ENCODE measurements at places on chromosomes 12 and 14.
A peak's percentile ranks its signal among the peaks of the same experiment; 100 is the strongest.

DNA sequence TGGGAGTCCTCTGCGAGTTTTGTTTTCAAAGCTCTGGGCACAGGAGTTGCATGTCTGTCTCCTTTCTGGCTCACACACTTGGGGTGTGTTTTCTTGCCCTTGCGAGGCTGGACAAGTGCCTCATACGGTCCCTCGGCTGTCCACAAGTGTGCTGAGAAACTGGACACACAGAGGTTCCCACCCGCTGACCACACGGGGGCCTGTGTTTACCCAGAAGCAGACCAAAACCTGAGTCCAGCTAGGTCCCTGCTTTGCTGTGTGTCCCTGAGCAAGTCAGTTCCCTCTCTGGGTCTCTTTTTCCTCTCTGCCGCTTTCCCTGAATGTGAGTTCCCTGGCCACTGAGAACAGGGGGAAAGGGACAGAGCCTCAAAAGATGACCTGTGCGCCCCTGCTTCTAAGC is 678 bp upstream of the OAS2 start:
- DNase-seq = no peak

DNA sequence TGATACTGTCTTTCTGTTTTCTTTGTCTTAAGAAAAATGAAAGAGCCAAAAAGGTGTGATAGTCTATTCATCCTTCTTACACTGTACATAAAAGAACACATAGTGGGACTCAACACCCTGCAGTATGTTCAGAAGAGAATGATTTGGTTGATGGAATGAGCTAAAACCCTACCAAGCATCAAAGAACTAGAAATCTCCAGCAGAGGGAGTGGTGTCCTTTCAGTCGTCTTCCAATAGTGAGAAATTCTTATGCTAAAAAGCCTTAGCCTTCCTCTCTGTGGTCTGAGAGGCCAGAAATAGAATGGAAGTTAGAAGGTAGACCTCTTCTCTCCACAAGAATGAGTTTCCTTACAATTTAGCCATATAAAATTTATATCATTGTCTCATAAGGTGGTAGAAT is 393.4 kb upstream of the SEL1L start:
- DNase-seq = no peak

DNA sequence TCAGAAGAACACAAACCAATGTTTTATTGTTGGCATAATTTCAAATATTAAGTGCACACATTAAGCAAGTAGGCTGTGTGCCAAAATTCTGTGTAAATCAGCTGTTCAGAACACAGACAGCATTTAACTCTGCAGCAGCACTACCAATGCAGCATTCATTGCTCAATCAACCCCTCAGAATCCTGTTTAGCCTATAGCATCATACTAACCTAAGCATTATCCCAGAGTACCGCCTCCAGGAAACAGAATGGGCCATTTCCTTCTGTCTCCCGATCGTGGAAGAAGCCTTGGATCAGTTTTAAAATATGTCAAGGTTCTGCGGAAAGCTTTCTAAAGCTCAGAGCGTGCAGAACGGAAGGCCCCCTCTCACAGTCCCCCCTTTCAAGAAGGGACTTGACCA is 3.3 kb downstream of the IL26 start:
- no peak for DNase-seq

DNA sequence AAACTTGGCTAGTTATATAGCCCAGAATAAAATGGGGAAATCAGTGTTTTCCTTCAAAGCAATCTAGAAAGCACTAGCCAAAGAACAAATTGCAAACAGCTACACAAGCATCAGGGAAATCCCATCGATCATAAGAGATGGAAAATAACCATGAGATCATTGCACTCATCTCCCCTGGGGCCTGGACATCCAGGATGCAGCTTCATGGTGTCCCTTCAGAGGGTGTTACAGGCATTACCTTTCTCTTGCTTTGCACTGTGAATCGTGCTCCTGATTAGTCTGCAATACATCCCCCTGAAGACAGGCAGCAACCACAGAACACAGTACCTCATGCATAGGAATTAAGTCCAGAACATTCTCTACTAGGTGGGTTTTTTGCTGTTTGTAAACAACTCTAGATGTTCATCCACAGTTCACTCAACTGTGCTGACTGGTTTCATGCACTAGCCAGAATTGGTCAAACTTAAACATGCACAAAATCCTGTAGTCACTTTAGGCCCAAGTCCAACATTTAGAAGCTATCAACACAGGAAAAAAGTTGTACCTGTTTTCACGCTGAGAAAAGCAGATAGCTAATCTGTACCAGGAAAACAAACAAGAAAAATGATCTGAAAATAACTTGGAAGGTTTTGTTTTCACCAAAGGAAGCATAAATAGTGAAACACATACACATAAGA is 120.1 kb downstream of the ZFP36L1 start:
- DNase-seq = no peak

DNA sequence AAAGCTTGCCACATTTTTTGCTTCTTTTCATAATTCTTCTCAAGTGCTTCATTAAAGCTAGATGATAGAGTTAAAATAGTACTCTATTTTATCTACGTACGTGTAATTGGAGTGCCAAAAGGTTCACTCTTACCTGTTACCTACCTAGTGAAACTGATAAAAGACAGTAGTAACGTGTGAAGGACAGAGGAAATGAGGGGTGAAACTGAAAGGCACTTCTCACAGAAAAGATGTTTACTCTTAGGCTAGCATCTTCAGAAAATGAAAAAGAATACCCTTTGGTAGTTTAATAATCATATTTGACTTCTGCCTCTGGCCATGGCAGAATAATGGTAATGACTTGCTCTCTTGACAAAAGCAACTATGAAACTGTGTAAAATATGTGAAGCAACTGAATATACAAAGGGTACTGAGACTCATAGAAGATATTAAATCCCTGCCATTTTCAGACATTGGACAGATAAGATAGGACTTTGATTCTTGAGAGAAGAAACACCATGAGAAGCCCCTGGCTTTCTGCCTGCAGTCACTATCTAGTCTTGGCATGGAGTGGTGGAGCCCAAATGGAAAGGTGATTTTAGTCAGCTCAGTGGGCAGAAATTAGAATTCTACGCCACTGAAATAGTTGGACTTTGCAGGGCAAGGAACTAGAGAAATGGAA is 6.3 kb upstream of the EVL start:
- DNase-seq = no peak

- no peak for DNase-seq
Observed at GRCh38 chr14:92585981-92586937, 72.7 kb downstream of the RIN3 start.

DNA sequence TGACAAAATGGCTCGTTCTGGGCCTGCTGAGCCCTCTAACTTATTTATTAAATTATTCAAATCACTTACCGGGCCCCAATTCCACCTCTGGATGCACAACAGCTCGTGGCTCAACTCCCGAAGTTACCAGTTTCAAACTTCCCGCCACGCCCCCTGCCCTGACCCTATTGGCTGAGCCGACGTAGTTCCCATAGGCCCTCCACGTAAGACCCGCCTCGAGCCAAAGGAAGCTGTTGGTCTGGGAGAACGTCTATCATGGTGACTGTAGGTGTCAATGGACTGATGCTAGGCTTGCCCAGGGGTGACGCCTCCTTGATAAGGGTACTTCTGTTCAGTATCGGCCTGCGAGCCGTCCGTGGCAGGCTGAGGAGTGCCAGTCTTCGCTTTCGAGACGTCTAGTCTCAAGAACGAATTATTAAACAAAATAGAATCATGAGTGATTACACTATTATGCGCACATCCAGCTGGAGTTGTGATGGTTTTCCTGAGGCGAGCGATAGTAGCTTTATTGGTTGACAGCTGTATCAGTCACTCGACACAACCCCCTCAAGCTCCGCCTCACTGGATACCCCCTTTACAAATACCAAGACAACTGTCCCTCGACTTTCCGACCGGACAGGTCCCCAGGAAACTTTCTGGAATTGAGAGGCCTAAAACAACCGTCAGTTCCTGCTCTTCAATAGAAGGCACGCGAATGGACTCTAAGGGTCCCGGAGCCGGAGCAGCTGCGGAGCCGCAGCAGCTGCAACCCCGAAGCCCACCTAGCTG is at the start of gene CDCA3:
Gene CDCA3 (minus strand): TSS at position 134 of the 768 bp plus-strand sequence. CDS start 334 bp downstream, outside the sequence.
- peak; percentile 89 for DNase-seq

DNA sequence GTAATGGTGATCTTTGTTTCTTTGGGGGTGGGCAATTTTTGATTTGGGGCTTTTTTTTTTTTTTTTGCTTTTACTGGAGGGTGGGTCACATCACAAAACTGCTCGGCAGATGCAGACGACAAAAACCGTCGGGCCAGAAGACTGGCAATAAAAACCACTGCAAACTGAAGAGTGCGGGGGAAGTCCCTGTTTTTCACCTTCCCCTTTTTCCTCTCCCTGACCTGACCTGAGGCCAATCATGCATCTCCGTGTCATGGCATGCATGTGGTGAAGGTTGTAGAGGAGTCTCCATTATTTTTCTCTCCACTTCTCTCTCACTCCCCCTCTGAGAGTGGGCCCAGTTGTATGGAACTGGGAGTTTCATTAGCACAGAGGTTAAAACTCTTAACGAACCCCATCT is 57.5 kb downstream of the AP5M1 start:
- no peak for DNase-seq

- no peak for DNase-seq
Observed at GRCh38 chr12:53550595-53550994, 43.3 kb upstream of the NPFF start.

DNA sequence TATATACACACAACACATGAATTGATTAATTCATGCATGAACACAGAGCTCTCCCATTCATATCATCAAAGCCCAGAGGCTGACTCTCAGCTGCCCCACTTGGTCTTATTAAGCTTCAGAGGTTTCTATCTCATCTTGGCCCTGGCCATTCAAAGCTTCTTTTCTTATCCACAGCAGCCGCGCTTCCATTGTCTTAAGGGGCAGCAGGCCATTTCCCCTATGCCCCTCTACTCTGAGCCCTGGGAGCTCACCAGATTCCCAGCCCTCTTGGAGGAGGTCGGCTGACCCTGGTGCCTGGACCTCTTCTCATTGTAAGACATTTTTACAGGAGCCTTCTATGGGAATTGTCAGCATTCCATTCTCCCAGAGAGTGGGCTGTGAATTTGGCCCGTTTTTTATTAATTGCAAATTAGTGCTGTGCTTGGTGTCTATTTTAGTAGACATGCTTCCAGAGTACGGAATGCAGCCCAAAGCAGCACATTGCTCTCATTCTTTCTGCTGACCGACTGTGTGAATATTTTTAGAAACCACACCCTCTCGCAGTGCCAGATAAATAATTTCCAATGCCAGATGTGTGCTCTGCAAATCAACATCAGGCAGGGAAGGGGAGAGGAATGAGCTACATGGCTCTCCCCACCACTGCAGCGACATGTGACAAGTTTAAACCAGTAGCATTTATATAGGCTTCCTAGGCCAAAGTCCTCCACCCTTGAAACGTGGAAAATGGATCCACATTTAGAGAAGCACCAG is 58.5 kb downstream of the NUAK1 start:
- no peak for DNase-seq

DNA sequence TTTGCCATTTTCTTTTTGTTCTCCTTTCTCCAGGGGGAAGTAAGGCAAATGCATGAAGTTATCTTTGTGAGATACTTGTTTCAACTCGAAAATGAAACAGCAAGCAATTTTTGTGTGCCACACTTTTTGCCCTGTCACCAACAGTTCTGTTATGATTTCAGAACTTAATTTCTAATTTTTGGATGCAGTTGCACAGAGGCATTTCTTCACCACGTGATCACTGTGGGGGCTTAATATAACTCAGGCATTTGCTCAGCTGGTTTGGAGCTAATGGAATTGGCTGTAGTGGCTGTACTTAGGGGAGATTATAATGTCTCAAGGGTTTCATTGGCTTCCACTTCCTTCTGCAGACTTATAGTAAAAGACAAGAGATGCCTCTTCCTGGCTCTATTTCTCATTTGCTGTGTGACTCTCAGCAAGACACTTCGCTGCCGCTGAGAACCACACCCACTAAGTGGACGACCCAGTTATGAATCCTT is 452.4 kb downstream of the RAD51B start:
- DNase-seq = no peak

GRCh38 chr14:20711685-20712084 is 23.1 kb downstream of the ANG start:
- DNase-seq = no peak

DNA sequence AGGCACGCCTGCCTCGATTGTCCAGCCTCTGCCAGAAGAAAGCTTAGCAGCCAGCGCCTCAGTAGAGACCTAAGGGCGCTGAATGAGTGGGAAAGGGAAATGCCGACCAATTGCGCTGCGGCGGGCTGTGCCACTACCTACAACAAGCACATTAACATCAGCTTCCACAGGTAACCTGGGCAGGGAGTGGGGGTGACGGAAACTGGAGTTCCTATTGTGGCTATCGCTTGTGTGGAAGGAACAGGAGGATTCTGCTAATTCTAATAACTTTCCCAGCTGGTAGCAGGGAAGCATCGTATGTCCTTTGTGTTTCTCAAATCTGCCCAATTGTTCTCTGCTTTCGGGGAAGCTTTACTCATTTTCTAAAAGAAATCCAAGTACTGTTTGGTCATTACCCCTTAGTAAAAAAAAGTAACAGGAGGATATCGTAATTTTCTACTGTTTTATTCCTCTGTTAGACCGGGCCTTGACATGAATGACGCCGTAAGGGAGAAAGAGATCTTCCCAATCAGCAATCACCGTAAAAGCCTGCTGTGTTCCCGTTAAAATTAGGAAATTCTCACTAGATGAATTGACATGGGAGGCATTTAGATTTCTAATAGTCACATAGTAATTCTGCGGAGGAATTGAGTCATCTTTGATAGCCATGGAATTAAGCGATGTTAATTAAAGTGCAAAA is 449 bp downstream of the THAP2 start:
- DNase-seq = no peak

GRCh38 chr12:12973019-12973418 is 21.0 kb upstream of the GPRC5D start:
- no peak for DNase-seq

- no peak for DNase-seq
Observed at GRCh38 chr14:38723959-38724358, 379.1 kb downstream of the SEC23A start.

GRCh38 chr14:55180434-55180833 is 11.0 kb downstream of the DLGAP5 start:
- no peak for DNase-seq

GRCh38 chr12:72162875-72163274 is 109.3 kb upstream of the TRHDE start:
- no peak for DNase-seq

GRCh38 chr12:92765871-92766270 is 63.1 kb downstream of the PLEKHG7 start:
- DNase-seq = no peak

GRCh38 chr12:12376646-12377448 is 20.0 kb downstream of the BORCS5 start:
- DNase-seq = no peak

GRCh38 chr14:67710209-67710608 is 8.5 kb downstream of the RDH12 start:
- DNase-seq = no peak

- DNase-seq = no peak
Observed at GRCh38 chr12:129903092-129903945, 506 bp downstream of the TMEM132D start.

GRCh38 chr12:21169878-21170472 is 39.0 kb downstream of the SLCO1B1 start:
- no peak for DNase-seq

- no peak for DNase-seq
Observed at GRCh38 chr14:88078525-88078924, 73.6 kb downstream of the GPR65 start.

DNA sequence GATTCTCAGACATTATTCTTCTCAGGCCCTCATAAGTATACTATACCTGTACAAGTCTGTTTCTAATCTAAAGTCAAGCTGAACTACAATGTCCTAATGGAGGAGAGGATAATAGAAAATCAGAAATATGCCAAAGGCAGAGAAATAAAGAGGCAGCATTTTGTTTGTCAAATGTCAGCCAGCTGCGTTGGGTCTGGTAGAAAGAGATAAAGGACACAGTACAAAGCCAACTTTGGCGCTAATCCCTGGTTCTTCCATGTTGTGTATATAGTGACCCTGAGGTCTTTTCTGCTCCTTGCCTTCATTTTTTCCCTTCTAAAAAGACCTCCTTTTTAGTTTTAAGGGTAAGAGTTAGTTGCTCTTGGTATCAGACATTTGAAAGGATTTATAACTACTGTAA is 103.1 kb downstream of the PRICKLE1 start:
- no peak for DNase-seq

All from stimulated activated CD8-positive, alpha-beta memory T cell treated with anti-CD3 and anti-CD28 coated beads, Interleukin-15, amount 100 ng/mL, for 48 hours (primary cell).